ENCODE measurements at places on chromosomes 11 and 22. TPM values are rescaled to one million over a fixed set of nuclear protein-coding genes. Genes with fewer than 3 reads are reported as not detected.
A peak's percentile ranks its signal among the peaks of the same experiment; 100 is the strongest.

- no peak for DNase-seq
Observed at GRCh38 chr11:235609-235996, 539 bp downstream of the SIRT3 start.

- DNase-seq = peak; percentile 90
Observed at GRCh38 chr11:18720808-18721560, 5.0 kb downstream of the IGSF22 start.

GRCh38 chr11:2140411-2141400 is 1.5 kb upstream of the IGF2 start:
- DNase-seq = no peak

GRCh38 chr11:111045407-111045803 is 200.1 kb upstream of the POU2AF2 start:
- no peak for DNase-seq

Gene GAS2
- total RNA-seq = 3.8 TPM

Gene MS4A4E
- total RNA-seq = not detected

All from suprapubic skin (tissue), 4 donors.